ENCODE measurements at places on chromosomes 7 and 10.

- DNase-seq: peak; percentile 30
Observed at GRCh38 chr7:69992938-69993337, 394.7 kb downstream of the AUTS2 start.

- no peak for DNase-seq
Observed at GRCh38 chr7:150855046-150855445, 2.7 kb downstream of the AOC1 start.

GRCh38 chr7:100708395-100708794 is 2.5 kb downstream of the POP7 start:
- DNase-seq: no peak

GRCh38 chr7:85587785-85588184 is 400.9 kb upstream of the SEMA3D start:
- DNase-seq: no peak

GRCh38 chr7:117666031-117666430 is 186.2 kb downstream of the CFTR start:
- DNase-seq: no peak

GRCh38 chr10:124975977-124976514 is 34.1 kb downstream of the ZRANB1 start:
- peak; percentile 42 for DNase-seq

DNA sequence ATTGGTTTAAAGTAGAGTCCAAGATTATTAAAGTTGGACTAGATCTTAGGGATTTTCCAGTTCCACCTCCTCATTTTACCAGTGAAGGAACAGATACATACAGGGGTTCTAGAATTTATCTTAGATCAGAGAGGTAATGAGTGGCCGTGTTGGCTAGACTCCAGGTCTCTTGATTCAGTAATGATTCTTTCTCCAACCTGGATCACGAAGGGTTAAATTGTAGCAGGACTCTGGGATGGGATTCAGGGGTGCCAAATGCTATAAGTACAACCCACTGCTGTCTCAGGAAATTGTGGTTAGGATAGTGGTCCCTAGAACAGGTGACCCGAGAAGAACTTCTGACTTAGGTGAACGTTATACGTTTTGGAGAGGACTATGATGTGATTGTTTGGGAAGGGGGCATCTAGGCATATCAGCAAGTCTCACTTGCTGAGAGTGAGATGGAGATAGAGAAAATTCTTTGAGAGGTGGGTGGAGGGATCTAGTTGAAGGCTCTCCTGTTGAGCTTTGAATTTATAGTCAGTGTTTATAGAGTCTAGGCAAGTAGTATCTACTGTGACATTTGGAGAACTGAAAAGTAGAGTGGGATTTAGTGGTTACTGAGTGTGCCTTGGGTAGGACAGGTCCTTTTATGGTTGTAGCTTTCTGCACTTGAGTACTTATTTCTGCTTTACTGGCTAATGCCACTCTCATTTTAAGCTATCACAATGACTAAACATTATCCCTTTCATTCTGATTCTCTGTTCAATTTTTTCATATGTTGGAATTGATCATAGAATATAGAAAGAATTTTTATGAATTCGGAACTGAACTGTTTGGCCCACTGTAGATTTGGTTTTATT is 58.3 kb downstream of the ST7 start:
- DNase-seq: no peak

- no peak for DNase-seq
Observed at GRCh38 chr10:121497513-121498470, 100.5 kb downstream of the FGFR2 start.

DNA sequence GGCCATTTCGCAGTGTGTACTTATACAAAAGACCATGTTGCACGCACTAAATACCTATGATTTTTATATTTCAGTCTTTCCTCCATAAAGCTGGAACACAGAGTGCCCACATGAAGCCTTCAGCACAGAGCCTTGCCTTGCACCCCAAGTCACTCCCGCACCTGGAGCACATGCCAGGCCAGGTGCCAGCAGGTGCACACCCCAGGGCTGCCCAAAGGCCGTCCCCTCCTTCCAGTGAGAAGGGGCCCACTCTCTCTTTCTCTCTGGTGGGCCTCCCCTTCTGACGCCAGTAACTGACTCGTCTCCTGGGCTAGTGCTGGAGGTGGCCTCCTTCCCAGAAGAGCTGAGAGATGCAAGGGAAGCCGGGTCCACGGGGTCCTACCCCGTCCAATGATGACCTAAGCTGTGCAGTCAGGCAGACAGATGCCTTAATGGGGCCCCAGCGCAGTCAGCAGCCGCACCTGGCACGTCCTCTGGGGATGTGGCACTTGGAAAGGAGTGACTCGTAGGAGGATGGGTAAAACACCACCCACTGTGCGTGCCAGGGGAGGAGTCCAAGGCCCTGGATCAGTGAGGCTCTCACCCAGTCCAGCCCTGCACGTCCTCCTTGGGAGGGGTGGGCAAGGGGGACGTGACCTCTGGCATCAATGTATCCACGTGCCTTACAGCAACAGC is 17.7 kb upstream of the SHH start:
- DNase-seq: no peak

DNA sequence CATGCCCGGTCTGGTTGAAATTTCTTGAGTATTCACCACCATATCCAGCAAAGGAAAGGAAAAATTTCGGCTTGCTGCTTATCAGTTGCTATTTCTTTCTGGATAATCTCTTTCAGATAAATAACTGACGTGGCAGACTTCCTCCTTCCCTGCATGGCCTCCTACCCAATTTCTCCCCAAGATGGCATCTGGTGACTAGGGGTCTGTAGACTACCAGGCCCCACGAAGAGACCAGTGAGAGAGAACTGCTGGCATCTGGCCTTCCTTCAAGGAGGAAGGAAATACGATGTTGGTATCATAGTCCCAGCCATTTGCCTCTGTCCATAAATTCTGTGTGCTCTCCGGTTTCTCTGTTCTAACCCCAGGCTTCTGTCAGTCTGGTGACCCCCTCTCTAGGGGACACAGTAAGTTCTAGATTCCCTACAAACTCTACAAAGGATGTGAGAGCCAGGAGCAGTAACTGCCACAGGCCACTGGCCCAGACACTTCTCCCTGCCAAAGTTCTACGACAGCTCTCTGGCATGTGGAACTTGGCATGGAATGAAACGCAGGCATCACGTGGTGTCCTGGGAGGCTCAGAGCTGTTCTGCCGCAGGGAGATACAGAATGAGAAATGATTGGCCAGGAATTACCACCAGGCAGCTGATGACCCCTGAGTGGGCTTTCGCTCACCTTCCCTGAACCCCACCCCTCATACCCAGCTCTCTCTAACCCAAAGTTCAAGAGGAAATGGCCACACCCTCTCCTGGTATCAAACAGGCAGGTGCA is 30.0 kb upstream of the MSRB2 start:
- no peak for DNase-seq

DNA sequence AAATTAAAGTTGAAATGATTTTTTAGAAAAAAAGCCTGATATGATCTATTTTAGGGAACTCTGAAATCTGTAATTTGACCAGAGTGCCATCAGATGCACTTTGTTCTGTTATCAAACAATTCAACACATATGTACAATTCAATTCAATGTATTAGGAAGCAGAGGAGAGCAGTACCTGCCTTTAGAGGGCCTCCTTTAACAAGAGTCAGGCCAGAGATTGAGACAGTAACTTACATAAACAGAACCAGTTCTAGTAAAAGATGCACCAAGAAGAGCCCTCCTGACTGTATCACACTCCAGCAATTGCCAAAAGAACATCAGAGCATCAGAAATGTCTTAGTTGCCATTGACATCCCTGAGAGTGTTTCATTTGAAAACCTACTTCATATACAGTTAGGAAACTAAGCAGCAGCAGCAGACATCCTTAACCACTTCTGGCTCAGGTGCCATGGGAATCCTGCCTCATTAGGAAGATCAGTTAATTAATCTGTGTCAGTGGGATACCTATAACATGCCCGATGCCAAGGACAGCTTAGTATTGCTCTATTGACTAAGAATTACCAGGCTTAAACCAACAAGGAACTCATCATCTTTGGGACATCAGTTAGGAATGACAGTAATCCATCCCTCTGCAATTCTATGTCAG is 1222.6 kb upstream of the LRRN3 start:
- no peak for DNase-seq

GRCh38 chr7:139709485-139709884 is 68.3 kb downstream of the HIPK2 start:
- DNase-seq: no peak

GRCh38 chr10:123093489-123093888 is 42.3 kb upstream of the HMX3 start:
- no peak for DNase-seq

DNA sequence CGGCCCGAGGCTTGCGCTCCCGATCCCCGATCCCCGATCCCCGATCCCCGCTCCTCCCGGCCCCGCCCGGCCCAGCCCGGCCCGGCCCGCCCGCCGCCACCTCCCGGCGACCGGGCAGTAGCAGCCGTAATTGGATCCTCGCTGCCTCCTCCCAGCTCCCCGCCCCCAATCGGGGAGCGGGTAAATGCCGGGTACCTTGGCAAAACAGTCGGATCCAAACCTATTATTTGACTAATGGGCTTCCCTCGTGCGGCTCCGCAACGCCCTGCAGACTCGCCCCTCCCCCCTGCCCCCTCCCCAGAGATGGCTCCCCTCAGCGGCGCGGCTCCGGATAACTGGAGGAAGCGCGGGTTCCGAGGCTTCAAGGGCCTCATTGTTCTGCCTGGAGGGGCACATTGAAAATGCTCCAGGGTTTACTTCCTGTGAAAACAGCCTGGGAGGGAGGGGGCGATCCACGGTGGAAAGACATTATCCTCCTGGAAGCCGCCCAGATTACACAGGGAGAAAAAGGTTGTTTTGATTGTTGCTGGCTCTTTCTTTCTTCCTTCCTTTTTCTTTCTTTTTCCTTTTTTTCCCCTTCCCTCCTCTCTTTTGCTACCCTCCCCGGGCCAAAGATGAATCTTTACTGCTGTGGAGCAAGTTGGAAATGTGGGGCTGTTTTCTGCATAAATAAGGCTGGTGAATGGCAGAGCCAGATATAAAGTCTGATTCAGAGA is 94.7 kb upstream of the ZMIZ1 start:
- peak; percentile 63 for DNase-seq

DNA sequence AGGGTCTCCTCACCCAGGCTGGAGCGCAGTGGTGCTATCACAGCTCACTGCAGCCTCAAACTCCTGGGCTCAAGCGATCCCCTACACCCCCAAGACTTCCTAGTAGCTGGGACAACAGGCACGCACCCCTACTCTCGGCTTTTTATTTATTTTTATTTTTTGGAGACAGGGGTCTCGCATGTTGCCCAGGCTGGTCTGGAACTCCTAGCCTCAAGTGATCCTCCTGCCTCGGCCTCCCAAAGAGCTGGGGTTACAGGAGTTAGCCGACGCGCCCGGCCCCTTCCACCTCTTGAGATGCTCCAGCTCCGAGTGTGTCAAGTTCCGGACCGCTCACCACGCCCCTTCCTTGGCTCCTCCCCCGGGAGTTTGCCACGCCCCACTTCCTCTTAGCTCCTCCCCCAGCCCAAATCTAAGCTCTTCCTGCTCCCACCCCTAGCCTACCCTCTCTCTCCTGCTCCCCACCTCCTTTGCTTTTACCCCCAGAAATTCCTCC is 6.3 kb downstream of the NAT16 start:
- DNase-seq: peak; percentile 78

DNA sequence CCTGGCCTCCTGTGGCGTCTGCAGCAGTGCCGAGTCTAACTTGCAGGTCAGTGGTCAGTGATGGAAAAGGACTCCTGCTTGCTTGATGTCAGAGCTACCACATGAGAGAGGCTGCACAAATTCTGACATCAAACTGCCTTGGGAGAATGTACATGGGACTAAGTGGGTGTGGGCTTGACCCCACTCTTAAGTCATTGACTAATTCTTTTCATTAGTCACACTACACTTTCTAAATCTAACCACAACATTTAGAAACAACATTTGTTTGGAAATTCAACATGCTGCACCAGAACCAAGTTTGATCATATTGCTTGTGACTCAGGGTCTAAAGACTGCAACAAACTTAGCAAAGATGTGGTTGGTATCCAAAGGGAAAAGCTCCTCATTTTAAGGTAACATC is 24.4 kb upstream of the CDC14C start:
- DNase-seq: no peak

DNA sequence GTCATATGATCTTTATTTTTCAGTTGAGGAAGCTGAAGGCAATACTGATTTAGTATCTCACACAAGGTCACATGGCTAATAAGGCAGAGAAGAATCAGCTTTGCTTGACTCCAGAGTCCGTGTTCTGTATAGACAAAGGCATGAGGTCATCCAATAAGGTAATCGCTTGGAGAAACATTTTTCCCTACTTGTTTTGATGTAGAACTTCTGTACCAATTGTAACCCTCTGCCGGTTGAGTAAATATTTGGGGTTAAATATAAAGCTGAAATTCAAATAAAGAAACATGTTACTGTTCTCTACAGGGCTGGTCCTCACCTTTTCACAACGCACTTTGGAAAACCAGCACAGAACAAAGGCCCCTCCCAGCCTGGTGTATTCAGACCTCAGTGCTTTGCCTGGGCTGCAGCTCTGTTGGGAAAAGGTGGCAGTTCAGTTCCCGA is 83.0 kb upstream of the INSYN2A start:
- DNase-seq: no peak

DNA sequence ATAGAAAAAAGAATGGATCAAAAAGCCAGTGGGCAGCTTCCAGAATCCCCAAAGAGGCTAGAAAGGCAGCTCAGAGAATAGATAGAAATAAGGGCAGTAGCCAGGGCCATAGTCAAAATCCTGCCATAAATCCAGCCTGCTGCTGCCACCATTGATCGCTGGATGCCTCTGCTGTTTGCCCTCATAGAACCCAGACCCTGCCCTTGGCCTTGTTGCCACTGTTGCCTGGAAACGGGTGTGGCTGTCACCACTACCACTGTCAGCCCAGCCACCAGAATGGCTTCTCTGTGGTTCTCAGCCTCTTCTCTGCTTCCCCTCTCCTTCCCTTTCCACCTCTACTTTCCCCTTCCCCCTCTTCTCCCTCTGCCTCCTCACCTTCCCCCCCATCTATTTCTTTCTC is 57.8 kb downstream of the HHEX start:
- DNase-seq: peak; percentile 79

- no peak for DNase-seq
Observed at GRCh38 chr7:120995654-120996053, 7.1 kb downstream of the CPED1 start.

GRCh38 chr7:114821030-114821900 is 100.6 kb upstream of the MDFIC start:
- DNase-seq: no peak

DNA sequence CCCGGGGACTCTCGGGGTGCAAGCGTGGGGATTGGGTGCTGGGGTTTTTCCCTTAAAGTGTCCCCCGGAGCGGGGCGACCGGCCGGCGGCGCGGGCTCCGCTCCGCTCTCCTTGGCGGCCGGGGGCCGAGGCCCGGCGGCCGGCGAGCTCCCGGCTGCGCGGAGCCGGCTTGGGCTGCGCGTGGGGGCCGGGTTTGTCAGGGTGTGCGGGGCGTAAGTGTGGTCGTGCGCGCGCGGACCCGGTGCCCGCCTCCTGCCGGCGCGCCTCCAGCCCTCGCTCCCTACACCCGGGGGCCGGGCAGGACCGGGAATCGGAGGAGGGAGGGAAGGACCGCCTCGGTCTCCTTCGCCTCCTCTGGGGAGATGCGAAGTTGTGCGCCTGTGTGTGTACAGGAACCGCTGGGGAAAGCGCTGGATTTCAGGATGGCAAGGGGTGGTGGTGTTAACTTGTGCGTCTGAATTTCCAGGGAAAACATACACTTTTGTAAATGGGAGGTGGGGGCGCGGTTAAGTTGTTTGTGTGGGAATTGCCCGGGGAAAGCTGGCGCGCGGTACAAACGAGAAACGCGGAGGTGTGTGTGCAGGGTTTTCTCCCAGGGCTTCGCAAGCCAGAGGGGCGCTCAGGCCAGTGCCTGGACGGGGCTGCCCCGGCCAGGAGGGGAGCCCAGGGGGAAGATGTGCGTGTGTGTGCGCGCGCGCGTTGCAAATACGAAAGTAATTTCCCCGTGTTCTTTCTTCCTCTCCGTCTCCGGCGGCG is 737 bp downstream of the ZMIZ1 start:
- peak; percentile 52 for DNase-seq

Measured in hematopoietic multipotent progenitor cell treated with erythropoietin and hydrocortisone succinate and interleukin-3 and kit ligand, for 6 days (in vitro differentiated cells).